ENCODE measurements at places on chromosomes 5 and 9.
A peak's percentile ranks its signal among the peaks of the same experiment; 100 is the strongest.

DNA sequence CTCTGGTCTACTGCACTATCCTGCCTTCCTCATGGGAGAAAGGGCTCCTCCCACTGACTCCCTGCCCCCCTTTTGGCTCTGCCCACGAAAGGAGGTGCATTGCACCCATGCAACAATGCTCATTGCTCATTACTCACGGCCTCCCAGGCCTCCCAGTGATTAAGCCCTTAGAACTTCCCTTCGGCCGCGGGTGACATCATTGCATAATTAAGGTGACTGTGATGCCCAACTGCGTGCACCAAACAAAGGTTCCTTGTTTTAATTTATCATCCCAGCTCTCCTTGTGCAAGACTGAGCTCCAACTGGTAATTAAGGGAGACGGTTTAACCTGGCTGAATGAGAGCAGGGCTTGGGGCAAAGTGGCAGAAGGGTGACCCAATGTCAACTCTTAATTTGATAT, 180.4 kb downstream of the GAS1 start:
- ATAC-seq = no peak

- ATAC-seq = no peak
Observed at GRCh38 chr5:126182971-126183695, 240.1 kb upstream of the GRAMD2B start.

DNA sequence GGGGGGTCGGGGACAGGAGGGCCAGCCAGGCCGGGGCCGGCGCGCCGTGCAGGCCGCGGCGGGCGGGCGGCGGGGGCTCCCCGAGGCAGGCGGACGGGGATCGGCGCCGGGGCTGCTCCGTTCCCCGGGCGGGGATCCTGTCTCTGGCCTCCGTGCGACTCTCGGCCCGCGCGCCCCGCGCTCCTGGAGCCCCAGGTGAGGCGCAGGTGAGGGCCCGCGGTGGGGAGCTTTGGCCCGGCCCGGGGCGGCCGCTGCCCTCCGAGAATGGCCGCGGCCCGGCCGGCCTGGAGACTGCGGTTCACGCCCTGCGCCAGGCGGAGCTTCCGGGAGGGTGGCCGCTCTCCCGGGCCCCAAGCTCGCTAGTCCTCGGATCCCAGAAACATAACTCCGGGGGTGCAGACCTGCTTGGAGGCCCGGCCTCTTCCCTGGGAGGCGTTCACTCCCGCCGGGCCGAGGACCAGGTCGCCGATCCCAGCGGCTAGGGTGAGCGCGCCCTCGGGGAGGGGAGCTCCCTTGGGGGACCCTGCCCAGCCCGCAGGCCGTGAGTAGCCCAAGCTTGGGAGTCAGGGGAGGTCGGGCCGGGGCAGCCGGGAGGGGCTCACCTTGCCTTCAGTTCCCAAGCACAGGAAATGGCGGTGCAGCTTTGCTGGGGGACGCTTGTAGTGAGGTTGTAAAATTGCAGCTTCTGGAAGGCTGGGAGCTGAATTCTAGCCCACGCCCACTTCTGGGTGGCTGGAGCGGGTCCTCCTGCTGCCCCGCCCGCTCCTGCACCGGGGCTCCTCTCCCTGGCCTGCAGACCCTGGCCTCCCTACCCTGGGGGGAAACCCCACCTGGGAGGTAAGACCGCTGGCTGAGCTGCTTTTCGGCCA, 723 bp downstream of the PPP1R26 start:
- ATAC-seq = peak; percentile 24

- peak; percentile 48 for ATAC-seq
Observed at GRCh38 chr5:113273948-113274347, 160.8 kb downstream of the TSSK1B start.

GRCh38 chr5:91591076-91591475, 208.0 kb upstream of the ARRDC3 start:
- ATAC-seq = no peak

GRCh38 chr9:8349901-8350300, 550.3 kb upstream of the DMAC1 start:
- no peak for ATAC-seq

All from activated CD4-positive, CD25-positive, alpha-beta regulatory T cell treated with anti-CD3 and anti-CD28 coated beads, Interleukin-2, amount 50 U/mL, for 24 hours (primary cell).